ENCODE measurements at places on chromosomes 5 and 9.

GRCh38 chr9:89219637-89220036 is 41.0 kb upstream of the SHC3 start:
- no peak for DNase-seq

DNA sequence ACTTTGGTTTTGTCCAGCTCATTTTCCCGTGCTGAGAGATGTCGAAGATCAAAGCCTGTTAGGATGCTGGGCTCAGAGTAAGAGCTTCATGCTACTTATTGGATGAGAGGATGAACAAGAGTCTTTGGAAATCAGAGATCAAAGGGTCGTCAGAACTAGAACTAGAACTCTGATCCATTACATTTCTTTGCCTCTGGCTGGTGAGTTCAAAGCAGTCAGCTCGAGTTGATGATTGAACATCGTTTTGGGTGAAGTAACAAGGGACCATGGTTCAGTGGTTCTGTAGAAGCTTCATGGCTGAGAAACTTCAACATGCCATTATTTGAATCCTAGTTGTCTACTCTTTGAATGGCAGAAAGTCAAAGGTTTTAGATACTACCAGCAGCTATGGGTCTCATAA is 320.3 kb downstream of the ARHGEF28 start:
- DNase-seq: no peak

GRCh38 chr9:128102861-128103588 is 24.5 kb downstream of the PTGES2 start:
- no peak for DNase-seq

DNA sequence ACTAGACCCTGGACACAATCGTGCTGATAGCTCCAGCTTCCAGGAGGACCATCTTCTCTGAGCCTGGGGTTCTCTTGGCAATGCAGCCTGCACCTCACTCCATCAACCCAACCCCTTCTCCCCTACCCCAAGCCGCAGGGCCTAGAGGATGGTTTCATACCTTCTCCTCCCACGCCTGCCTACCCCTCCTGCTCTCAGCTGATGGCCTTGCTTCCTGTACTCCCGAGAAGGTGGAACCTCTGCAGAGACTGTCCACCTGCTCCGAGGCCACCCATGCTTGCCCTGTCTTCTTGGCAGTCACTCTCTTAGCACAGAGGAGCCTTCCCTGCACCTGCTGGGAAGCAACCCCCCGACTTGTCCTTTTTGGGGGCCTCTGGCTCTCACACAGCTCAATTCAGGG is 241.9 kb downstream of the IRX2 start:
- no peak for DNase-seq

DNA sequence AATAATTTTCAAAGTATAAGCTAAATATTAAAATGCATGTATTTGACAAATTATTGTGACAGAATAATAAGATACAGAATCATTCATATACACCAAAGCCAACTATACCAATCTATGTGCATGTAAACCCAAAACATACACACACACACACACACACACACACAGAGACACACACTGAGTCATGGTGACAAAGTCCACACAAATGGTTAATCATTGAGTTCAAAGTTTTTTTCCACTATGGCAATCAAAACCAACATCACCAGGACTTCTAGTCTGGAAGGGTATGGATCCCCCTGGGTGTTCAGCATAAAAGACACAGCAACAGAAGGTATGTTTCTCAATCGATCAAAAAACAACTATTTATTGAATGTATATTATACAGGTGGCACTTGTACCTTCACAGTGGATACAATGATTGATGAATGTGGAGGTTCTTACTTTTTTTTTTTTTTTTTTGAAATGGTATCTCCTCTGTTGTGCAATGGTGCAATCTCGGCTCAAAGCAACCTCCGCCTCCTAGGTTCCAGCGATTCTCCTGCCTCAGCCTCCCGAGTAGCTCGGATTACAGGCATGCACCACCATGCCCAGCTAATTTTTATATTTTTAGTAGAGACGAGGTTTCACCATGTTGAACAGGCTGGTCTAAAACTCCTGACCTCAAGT is 137.0 kb downstream of the PDE4D start:
- no peak for DNase-seq

GRCh38 chr5:56900858-56901578 is 8.4 kb upstream of the SETD9 start:
- peak; percentile 14 for DNase-seq

DNA sequence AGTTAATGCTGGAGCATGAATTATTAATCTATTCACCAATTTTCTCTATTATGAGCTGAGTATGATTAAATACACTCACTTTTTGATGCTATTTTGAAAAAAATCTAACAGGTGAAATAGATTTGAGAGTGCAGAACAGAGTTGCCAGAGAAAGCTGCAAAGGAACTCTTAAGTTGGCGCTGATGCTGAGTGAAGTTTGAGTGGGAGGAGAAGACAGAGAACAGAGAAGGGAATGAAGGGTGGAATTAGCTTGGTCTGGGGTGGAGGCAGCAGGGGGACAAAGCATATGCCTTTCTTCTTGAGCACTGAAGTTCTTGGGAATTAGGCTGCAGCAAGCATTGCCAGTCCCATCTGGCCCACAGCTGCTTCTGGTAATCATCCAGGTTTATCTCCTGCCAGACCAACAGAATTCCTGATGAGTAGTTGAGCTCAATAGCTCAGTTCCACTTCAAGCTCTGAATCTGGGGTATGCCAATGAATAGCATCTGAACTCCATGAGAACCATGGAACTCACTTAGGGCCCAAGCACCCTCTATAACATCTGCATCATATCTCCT is 290.1 kb downstream of the HINT1 start:
- DNase-seq: no peak

- peak; percentile 49 for DNase-seq
Measured at GRCh38 chr9:38619556-38620447, 594 bp downstream of the ANKRD18A start.

- DNase-seq: no peak
Measured at GRCh38 chr5:44574678-44575077, 185.5 kb upstream of the FGF10 start.

GRCh38 chr5:59829386-59829785 is 64.1 kb downstream of the PDE4D start:
- no peak for DNase-seq

DNA sequence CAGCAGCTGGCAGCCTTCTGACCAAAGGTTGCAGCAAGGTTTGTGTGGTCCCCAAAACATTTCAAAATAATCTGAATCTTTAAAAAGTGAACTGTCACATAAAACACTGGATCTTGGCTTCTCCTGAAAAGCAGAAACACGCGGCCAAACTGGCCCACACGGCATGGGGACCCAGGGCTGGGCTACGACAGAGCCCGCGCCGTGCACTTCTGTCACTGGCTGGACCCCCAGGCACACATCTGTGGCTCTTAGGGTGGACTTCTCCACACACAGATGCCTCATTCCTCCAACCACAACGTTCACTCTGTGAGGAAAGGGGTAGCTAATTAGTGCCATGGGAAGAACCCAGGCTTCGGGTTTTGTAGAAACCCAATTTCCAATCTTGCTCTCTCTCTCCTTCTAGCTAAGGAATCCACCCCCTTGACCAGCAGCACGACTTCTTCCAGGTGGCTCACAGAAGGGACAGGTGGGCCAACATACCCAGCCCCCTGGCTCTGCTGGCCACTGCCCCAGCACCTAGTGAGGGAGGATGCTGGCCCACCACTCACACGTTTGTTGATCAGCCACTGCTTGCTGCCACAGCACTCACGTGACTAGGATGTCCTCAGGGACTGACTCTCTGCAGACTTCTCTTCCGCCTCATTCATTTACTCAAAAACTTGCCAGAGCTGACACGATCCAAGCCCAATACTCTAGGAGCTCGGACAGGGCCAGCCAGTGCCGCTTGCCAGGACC is 17.9 kb downstream of the LMAN2 start:
- DNase-seq: no peak

DNA sequence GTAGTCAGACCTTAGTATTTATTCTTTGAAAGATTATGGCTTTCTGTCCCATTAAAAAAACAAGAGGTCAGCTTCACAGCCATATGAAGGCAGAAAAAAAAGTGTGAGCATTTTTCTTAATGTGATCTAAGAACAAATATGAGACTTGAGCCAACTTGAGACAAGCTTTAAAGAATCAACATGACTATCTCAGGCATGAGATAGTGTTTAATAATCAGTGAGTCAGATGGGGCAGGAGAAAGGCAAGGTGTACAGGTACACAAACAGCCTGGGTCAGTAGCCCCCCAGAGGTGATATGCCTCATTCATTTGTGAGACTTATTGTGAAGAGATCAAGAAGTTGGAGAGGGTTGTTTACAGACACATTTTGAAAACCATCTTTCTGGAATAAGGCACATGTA is 83.6 kb downstream of the GDNF start:
- no peak for DNase-seq

GRCh38 chr5:140189977-140190871 is 15.2 kb downstream of the CYSTM1 start:
- DNase-seq: no peak

- DNase-seq: no peak
Measured at GRCh38 chr5:11528720-11529119, 375.5 kb downstream of the CTNND2 start.

DNA sequence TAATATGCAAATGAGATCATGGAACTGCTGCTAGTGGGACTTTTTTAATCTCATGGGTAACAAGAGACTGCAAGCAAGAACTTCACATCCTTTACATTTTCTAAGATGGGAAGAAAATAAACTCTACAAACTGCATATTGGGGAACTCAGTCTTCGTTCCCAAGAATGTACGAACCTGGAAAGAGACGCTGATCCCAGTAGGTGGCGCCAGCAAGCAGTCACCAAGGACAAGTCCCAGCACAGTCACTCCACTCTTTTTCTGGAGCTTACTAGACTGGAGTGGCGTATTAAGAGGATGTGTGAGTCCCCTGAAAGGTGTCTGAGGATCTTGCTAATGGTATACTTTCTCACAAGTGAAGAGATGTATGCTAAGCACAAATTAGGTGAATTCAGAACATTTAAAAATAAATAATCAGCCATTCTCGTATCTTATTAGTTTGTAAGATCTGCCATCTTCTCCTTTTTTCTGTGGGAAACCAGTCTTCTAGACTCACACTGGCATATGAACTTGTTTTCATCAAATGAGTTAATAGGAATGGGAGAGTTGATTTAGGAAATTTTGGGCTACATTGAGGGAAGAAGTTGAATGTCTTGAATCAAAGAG is 16.0 kb upstream of the PUM3 start:
- DNase-seq: no peak

- DNase-seq: no peak
Measured at GRCh38 chr5:65244031-65244430, 237.7 kb downstream of the ADAMTS6 start.

DNA sequence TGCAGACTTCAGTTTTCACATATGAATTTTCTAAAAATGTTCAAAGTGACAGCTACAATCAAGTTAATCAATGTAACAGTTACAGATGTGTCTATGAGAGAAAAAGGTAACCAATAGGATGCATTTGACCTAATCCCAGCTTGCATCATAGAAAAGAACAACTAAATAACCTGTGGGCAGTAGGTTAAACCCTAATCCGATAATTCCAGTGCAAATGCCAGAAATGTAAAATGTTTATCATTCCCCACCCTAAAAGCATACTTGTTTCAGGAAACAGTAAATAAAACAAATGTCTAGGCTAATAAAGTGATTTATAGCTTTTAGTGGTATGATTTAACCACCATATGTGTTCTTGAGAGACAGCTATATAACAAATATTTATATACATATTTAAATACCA is 592.6 kb downstream of the PRELID2 start:
- DNase-seq: no peak

- no peak for DNase-seq
Measured at GRCh38 chr5:18984559-18985080, 1003.4 kb downstream of the CDH18 start.

GRCh38 chr9:114109124-114109523 is 10.0 kb upstream of the KIF12 start:
- no peak for DNase-seq

GRCh38 chr5:95761771-95762651 is 30.9 kb downstream of the RHOBTB3 start:
- DNase-seq: no peak

GRCh38 chr9:13863112-13863511 is 450.8 kb downstream of the NFIB start:
- DNase-seq: no peak

DNA sequence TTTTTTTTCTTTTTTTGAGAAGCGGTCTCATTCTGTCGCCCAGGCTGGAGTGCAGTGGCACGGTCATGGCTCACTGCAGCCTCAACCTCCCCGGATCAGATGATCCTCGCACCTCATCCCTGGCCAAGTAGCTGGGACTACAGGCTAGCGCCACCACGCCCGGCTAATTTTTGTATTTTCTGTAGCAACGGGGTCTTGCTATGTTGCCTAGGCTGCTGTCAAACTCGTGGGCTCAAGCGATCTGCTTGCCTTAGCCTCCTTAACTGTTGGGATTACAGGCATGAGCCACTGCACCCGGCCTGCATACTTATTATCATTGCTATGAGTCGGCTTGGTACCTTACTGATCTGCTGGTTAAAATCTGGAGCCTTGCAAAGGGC is 790 bp upstream of the IARS1 start:
- DNase-seq: no peak

DNA sequence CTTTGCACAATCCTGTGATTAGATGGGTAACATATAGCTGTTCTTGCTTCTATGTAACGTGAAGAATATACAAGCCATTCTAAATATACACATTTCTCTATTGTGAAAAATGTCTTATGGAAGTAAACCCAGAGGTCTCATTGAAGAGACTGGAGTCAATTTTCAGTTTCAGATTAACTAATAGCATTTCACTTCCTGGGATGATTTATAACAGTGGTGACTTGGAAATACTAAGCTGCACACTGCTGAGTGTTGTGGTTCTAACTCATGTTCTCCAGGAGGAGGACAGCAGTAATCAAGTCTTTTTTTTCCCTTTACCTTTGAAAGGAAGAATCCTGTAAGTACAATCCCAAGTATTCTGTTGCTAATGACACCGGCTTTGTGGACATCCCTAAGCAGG is 3.3 kb downstream of the CTSL start:
- DNase-seq: no peak

- no peak for DNase-seq
Measured at GRCh38 chr5:74392711-74393351, 247.7 kb downstream of the ENC1 start.

GRCh38 chr9:23764219-23764618 is 61.8 kb downstream of the ELAVL2 start:
- no peak for DNase-seq

DNA sequence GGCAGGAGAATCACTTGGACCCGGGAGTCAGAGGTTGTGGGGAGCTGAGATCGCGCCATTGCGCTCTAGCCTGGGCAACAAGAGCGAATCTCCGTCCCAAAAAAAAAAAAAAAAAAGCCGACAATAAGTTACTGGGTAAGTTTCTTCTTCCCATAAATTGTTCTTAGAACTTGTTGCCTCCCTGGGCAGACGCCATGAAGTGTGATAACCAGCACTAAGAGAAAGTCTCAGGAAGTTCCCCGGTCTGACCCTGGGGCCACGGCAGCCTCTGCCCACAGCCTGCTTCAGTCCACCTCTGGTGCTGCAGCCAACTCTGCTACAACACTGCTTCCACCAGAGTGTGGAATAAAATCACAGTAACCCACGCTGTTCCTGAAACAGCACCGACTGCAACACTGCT is 19.1 kb downstream of the LPCAT1 start:
- no peak for DNase-seq
